ENCODE measurements at places on chromosomes 16 and 17. TPM values are rescaled to one million over a fixed set of nuclear protein-coding genes. Genes with fewer than 3 reads are reported as not detected.

DNA sequence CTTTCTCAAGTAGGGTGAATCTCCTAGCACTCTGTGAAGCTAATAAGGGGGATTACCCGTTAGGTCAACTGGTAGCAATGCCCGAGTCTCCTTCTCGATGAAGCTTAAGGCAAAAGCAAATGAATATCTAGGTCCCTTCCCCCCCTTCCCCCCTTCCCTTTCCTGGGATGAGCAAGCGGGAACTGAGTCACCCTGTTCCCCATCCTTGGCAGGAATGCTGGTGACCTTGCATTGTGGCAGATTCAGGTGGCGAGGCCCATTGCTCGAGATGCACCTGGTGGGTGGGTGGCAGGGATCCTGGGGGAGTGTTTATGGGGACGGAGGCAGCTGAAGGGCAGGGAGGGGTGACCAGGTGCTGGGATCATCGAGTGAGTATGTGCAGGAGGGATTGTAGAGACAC is 7.1 kb downstream of the NXPH3 start:
- peak; percentile 71 for DNase-seq

- DNase-seq: peak; percentile 53
Observed at GRCh38 chr17:42010898-42011516, 6.2 kb downstream of the DNAJC7 start.

DNA sequence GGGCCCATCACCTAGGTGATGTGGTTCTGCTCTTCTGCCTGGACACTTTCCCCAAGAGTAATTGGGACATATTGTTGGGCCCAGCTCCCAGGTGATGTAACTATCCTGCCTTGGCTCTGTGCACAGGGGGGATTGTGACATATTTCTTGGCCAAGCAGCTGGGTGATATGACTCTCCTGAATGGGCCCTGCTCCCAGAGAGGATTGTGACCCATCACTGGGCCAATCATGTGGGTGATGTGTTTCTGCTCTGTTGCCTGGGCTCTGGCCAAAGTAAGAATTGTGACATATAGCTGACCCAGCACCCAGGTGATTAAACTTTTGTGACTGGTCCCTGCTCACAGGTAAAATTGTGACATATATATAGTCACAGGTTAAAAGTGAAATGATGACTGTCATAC is 1904.9 kb downstream of the TP53TG3F start:
- no peak for DNase-seq

CCL16 gene
- total RNA-seq: not detected
